Amygdala (tissue), 56 donors: ENCODE measurements at places on chromosomes 13 and 19.

DNA sequence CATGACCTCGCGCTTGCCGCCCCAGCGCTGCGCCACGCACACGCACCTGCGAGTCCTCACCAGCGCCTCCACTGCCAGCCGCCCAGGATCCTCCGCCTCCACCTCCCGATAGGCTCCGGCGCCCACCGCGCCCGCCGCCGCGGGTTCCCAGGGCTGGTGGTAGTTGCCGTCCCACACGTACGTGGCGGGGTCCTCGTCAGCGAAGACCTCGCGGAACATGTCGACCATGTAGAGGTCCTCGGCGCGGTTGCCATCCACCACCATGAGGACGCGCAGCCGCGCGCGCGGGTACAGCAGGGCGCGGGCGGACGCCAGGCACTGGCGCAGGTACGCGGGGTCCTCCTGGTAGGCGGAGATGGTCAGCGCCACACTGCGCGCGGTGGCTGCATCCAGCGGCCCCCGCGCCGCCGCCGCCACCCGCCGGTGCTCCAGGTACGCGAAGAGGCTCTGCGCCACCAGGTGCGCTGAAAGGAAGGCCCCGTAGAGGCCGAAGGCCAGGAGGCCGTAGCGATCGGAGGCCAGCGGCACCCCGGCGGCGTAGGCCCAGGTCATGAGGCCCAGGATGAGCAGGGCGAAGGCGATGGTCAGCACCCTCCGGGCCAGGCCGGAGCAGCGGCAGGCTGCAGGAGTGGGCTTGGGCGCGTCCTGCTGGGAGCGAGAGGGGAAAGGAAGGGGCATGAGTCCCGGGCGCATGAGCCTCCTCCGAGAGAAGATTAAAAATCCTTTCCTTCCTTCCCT is 4.4 kb downstream of the HAS1 start:
- DNase-seq = no peak

- DNase-seq = no peak
These were observed 983.7 kb downstream of the SLITRK1 start for GRCh38 chr13:82898586-82898985.

GRCh38 chr13:51914137-51914493 is 52.3 kb downstream of the CCDC70 start:
- no peak for DNase-seq

GRCh38 chr13:65090186-65090585 is 2139.9 kb downstream of the PCDH9 start:
- DNase-seq = no peak

DNA sequence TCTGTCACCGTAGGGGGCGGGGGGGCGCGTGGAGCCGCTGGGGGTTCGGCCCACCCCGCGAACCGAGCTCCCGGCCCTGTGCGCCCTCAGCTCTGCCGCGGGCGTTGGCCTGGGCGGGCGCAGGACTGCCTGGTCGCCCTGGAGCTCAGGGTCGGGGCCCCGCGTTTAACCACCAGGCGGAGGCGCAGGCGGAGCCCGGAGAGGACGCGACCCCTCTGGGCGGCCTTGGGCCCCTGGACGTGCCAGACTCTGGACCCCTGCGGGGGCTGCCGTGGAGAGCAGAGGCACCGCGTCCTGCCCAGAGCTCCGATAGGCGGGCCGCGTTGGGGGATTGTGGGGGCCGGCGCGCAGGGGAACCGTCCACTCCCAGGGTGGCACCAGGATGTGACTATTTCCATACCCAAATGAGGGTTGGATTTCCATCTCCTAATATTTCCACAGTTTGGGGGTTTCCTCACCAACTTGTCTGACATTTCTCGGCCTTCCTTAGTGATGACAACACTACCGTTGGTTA is 13.0 kb upstream of the USP29 start:
- DNase-seq = no peak

DNA sequence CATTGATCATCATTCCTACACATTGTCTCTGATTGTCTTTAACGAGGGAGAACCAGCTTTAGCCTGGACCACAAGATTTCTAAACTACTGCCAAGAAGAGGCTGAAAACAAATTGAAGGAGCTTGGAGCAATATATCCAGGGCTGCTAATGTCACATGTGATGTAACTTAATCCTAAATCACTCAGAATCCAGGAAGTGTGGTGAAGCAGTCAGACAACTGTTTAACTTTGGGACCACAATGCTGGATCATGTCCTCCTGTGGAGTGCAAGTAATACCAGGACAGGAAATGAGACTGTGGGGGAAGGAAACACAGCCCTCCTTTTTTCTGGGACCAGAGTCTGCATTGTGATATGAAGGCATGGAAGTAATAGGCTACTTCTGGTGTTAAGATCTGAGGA is 430.2 kb downstream of the KCTD12 start:
- no peak for DNase-seq

- DNase-seq = no peak
These were observed 483.6 kb downstream of the PCDH20 start for GRCh38 chr13:60931858-60932546.

- DNase-seq = no peak
These were observed 500 bp downstream of the SMIM24 start for GRCh38 chr19:3479834-3480215.

DNA sequence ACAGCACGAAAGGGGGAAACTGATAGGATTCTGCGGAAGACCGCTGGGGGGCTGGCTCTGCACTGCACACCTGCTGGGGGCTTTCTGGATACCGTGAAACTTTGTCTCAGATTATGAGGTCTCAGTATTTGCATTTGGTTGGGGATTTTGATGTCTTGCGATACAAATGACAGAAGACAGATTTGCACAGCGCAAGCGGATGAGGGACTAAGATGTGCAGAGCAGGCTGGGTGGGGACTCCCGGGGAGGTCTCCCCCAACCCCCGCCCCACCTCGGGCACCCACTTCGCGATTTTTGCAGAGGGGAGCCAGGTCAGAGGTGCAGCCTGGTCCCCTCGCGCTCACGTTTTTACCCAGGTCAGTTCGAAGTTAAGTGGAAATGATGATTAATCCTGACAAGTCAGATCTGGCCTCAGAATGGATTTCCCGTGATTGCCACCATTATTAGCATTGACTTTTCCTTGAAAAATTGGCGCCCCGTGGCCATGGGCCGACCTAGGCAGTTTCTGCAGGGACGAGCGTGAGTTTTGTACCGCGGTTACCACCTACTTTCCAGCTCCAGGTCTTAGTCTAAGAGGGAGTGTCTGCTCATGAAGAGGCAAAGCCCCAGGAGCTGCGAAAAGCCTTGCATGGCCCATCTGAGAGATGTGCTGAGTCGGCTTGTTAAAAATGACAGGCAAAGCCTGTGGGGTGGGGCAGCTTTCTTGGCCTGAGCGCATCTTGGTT is 1.3 kb upstream of the GJB2 start:
- DNase-seq = no peak

GRCh38 chr13:113905942-113906341 is 42.1 kb upstream of the GAS6 start:
- no peak for DNase-seq

DNA sequence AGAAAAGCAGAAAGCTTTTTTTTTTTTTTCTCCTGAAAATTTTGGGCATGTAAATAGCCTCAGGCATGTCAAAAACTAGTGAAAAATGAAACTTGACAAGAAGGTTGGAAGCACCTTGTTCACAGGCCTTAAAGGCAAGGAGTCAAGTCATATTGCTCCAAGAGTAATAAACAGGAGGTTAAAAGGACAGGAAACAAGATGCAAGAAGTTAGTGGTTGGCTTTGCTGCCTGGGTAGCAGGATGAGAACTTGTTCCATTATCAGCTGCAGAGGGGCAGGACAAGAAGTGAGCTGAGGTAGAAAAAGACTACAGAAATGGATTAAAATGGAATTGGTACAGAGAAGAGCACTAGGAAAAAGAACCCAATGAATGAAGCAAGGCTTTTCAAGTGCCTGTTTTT is 242.6 kb downstream of the DCT start:
- no peak for DNase-seq

DNA sequence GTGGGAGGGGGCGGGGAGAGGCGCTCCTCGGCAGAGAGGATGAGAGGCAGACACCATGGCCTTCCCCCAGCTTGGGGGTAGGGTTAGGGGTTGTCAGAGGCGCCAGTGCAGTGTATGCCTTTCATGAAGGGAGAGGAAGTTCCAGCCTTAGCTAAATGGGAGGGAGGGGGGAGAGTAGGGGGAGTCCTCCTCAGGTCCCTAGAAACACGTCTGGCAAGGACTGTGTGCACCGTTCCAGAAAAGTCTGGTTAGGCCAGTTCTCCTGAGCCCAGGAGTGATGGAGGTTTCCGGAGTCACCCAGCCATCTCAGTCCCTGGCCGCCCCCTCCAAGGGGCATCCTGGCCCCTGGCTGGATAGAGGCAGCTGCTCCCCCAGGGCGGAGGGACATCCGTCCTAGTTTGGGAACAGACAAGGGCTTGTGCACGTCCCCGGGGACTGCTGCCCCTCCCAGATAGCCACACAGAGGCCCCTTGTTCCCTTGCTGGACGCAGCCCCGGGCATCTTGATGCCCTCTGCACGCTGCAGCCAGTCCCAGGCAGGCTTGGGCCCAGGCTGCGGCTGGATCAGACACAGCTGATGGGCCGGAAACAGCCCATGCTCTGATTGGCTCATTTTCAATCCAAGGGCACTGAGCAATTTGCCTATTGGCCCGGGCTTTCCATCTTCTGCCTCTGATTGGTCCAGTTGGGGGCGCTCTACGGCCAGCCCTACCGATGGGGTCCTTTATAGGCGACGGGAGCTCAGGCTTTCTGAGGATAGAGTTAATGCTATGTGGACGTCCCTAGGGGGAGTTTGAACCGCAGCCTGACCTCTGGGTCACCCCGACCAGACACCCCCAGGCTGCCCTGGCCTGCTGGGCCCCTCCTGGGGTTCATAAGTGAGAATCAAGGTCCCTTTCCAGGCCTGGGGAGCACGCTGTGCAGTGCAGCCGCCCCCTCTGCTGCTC is 3.8 kb downstream of the S1PR2 start:
- DNase-seq = peak; percentile 92

DNA sequence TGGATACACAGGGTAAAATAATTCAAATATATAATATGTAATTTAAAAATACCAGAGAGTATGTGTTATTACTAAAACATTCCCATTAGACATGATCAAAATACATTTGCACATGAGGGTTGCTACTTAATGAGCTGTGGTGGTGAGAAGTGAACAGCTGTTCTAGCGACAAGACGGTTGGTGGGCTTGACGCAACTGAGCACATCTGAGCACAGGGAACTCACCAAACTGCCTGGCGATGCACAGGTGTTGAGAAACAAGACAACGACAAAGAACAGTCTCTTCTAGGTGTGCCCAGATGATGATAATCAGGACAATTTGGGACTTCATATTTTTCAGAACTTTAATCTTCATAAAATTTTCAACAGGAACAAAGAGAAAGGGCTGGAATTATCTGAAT is 555.1 kb upstream of the SGCG start:
- no peak for DNase-seq

- no peak for DNase-seq
These were observed 1564.3 kb upstream of the PRR20A start for GRCh38 chr13:55576389-55576788.

DNA sequence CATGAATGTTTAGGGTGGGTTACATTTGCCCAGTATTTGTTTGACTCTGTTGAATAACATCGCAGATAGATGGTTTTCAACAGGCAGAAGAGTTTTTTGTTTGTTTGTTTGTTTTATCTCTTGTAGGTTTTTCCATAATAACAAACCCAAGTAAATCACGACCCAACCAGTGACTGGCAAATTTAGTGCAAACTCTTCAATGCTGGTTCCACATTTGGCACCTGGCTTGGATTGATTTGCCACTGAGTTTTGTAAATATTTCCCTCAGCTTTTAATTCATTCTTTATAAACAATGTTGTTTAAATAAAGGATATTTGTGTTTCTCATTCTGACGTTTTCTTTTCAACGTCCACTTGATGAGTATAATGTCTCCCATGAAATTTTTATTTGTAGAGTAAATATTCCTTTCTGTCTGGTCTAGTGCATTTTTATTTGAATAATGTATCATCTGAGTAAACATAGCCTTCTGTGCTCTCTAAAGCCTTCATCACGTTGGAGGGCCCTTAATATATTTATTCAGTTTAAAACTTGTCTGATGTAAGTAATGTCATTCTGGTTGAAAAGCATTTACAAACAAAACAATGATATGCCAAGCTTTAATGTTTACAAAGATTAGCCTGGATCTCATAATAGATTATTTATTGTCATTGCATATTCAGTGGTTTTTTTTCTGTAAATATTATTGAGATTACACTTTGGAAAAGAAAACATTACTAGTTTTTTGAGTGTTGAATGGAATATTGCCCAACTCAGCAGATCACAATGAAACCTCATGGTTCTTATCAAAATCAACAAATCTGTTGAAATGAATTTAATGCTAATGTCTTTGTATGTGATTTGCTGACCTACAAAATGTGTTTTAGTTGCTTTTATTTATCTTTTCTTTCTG is 90.4 kb upstream of the PEG3 start:
- DNase-seq = no peak

DNA sequence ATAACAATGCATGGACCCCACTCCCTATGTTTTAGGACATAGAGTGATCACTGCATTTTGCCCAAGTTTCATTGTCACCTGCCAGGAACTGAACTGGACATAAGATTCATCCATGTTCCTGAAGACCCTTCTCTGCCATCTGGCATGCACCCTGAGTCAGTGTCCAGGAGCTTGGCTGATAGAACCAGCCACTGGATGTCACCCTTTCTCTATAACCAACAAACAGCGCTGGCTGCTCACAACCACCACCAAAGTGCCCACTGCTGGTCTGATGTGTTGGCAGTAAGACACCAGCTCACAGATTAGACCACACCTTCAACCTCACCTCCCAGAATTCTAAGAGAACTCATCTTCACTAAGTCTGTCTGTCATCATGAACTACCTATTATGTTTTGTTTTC is 333.4 kb downstream of the ITGBL1 start:
- no peak for DNase-seq

GRCh38 chr19:29278716-29279115 is 65.8 kb upstream of the UQCRFS1 start:
- DNase-seq = no peak

GRCh38 chr19:2148482-2149135 is 2.8 kb downstream of the AP3D1 start:
- DNase-seq = no peak

DNA sequence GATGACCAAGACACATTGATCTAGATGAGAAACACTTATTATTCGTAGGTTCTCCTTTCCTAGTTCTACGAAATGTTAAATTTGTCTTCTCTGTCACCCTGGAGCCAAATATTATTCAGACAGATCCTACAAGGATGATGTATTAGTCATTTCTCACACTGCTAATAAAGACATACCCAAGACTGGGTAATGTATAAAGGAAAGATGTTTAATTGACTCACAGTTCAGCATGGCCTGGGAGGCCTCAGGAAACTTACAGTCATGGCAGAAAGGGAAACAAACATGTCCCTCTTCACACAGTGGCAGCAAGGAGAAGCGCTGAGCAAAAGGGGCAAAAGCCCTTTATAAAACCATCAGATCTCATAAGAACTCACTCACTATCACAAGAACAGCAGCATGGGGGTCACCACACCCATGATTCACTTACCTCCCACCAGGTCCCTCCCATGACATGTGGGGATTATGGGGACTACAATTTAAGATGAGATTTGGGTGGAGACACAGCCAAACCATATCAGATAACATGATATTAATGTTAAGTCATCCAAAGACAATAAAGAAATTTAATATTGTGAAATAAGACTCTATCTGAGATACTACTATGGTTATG is 1248.8 kb upstream of the SLC10A2 start:
- DNase-seq = no peak

GRCh38 chr19:8221161-8221560 is 12.0 kb downstream of the CERS4 start:
- DNase-seq = peak; percentile 49

GRCh38 chr19:33296488-33296971 is 5.8 kb downstream of the CEBPA start:
- no peak for DNase-seq

- no peak for DNase-seq
These were observed 675.3 kb upstream of the SGCG start for GRCh38 chr13:22505489-22505888.

- no peak for DNase-seq
These were observed 344 bp downstream of the NHLRC3 start for GRCh38 chr13:39038569-39039030.
